ENCODE measurements at places on chromosomes 1 and 21.

DNA sequence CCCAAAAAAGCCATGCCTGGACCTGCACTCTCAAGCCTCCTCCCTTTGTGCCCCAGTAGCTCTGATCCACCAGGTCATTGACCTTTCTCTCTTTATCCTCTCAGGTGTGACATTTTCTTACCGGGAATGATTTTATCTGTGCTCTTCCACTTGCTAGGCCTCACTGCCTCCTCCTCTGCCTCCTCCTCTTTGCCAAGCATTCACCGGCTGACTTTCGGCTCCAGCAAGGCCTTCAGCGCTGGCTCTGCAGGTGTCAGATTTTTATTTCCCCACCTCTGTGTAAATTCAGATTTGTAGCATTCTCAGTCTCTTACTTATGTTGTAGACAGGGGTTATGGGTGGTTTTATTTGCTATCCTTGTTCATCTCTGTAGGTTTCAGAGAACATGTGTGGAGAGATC, 91.5 kb downstream of the ST6GALNAC5 start:
- DNase-seq: no peak

DNA sequence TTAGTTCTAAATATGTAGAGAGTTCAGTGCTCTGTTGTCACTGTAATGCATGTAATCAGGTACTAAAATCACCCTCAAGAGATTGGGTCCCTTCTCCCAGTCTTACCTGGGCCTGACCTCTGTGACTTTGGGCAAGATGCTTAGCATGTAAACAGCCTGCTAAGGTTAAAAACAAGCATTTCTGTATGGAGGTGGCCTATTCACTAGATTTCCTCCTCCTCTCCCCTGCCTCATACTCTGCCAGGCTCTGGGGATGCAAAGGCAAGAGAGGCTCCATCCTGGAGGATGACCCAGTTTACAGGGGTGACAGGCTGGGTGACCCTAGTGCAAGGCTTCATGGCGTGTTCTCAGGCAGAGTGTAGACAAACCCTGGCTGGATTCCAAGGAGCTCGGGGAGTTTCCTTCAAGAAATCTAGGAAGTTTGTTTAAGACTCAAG, 28.8 kb downstream of the VANGL2 start:
- peak; percentile 25 for DNase-seq

GRCh38 chr1:44664730-44665370, 9.4 kb downstream of the TMEM53 start:
- DNase-seq: no peak

- no peak for DNase-seq
These were observed 10.7 kb downstream of the CASQ2 start for GRCh38 chr1:115757856-115758255.

DNA sequence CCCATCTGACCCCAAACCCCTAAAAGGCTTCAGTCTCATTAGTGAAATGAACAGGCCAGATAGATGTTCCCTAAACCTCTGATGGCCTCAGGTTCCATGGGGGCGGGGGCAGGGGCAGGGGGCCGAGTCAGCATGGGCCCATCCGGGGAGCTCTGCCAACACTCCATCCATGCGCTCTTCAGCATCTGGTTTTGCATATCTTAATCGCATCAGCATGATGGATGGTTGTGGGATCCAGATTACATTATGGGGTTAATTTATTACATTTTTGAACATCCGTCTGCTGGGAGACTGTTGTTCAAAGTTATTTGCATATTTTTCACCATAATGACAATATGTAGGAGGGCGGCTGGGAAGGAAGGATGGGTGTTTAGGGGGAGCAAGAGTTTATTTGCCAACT, 3.1 kb upstream of the MAD2L2 start:
- DNase-seq: no peak

DNA sequence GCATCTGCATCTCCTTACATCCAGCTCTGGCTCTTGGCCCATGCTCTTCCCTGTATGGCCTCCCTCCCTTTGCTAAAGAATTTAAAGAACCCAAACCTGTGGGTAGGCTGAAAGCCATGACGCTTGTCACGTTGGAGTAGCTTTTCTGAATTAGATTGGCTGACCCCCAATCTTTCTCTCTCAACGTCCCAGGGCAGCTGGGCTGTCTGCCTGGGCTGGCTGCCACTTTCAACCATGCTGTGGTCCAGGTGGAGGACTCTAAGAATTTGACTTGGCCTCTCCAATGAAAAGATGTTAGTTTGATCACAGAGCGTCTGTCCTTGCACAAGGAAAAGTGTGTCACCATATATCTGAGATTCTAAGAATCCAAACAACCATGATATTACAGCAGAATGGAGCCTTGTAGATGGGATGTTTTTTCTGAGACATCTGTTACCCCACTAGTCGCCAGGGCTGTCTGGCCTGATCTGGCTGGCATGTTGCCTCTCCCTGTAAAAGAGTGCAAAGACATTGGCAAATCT, 6.5 kb upstream of the IGSF3 start:
- no peak for DNase-seq

DNA sequence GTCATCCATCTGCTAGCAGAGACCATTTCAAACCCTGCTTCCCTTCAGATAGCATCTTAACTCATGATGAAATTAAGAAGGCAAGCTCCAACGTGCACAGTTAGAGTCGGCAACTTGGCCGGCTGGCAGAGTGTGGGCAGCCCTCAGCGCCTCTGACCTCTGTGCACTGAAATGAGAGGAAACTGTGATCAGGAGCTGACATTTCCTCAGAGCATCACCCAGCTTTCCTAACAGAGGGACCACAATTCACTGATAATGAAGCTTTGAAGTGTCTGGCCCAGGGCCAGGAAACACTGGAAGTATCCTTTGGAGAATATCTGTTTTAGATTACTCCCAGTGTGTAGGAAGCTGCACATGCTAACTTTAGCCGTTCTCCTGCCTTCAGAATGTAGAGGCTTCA, 145.0 kb upstream of the ZC3H11B start:
- DNase-seq: no peak

- DNase-seq: no peak
These were observed 13.7 kb downstream of the ACTRT2 start for GRCh38 chr1:3034728-3035562.

GRCh38 chr1:180301135-180301742, 71.2 kb downstream of the LHX4 start:
- no peak for DNase-seq

GRCh38 chr1:14263671-14264070, 334.8 kb upstream of the KAZN start:
- DNase-seq: no peak

DNA sequence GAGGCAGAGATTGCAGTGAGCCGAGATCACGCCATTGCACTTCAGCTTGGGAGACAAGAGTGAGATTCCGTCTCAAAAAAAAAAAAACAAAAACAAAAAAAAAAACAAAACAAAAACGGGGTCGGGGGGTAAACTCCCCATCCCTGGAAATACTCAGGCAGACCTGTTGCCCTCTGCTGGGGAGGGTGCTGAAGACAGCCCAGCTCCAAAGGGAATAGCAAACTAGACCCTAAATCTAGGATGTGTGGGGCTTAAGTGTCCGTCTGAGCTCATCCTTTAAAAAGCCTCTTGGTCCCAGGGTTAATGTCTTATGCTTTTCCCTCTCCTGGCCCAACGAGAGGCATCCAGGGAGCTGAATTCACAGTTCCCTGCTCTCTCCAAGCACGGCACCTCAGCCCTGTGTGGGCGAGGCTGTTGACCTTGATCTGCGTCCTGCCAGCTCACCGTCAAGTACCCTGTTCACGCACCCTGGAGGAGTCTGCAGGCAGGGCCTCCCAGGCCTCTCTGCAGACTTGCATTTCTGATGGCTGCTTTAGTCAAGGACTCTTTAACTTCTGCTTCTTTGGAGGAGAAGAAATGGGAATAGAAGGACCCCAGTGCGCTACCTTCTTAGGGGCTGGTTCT, 22.3 kb downstream of the KCND3 start:
- DNase-seq: no peak

GRCh38 chr1:117664314-117664713, 58.5 kb downstream of the TENT5C start:
- DNase-seq: peak; percentile 84

GRCh38 chr1:32128479-32128878, 20.6 kb downstream of the KPNA6 start:
- DNase-seq: no peak

DNA sequence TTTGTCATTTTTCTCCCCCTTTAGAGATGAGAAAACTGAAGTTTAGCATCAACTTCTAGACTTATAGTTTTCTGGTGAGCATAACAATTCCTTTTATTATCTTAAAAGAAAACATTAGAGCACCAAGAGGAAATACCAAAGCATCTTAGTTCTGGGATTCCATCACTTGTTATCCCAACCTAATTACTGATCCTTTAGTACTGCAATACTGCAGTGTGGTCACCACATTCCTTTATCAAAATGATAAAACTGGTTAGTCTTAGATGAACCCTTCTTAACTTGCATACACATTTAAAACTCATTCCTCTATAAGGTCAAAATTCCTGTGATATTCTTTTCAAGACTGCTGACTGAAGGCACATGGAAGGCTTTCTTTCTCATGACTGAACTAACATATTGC, 23.1 kb downstream of the SOD1 start:
- DNase-seq: no peak

Measured in GM13977 (cell line).